ENCODE measurements at places on chromosomes 12 and 14. TPM values are rescaled to one million over a fixed set of nuclear protein-coding genes. Genes with fewer than 3 reads are reported as not detected.

DNA sequence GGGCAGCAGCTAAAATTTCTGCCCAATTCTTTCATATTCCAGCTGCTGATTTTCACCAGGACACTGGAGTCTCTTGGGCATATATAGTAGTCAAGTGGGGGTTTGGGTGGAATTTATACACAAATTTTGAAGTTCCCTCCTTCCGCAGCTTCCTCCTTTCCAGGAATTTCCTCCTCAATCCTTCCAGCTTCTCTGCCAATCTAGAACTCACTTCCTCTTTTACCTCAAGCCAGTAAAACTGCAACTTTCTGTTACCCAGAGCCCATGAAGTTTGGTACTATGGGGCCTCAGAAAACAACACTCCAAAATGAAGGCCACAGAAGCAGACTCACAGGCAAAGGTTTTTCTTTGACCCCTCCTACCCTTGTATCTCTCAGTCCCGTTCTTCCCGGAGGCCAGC lies 51.7 kb upstream of the G2E3 start:
- no peak for DNase-seq

- no peak for DNase-seq
Measured at GRCh38 chr14:37091651-37092050, 80.8 kb downstream of the SLC25A21 start.

DNA sequence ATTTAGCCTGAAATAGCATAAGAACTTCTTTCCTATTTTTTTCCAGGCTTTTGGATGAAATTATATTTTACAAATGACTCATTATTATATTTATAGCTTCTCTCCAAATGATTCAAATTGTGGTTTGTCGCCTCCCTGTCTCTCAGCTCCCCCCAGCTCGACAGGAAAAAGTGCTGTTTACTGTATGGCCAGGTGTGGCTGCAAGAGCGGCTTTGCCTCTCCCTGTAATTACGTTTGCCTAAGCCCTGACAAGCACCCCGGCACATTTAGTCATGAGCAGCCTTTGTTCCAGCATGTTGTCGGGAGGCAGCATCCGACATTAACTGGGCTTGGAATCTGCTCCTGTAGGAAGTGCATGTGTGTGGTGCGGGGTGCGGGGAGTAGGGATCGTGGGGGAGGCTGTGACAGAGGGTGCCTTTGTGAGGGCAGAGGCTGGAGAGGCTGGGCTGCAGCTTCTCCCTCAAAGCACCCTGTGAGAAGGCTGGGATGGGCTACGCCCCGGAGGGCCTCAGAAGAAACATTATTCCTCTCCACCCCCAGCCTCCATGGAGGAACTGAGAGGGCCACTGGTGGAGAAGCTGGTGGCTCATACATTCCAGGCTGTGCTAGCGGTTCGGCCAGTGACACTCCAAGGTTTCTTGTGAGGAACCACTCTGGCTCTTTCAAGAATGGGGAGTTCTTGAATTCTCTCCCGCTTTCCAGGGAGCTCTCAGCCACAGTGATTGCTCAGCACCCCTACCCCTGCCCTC lies 42.1 kb upstream of the CTDSP2 start:
- DNase-seq = no peak

GRCh38 chr14:99346470-99347080 lies 74.6 kb upstream of the BCL11B start:
- DNase-seq = no peak

GRCh38 chr14:23538785-23539184 lies 12.8 kb downstream of the ZFHX2 start:
- peak; percentile 48 for DNase-seq

DNA sequence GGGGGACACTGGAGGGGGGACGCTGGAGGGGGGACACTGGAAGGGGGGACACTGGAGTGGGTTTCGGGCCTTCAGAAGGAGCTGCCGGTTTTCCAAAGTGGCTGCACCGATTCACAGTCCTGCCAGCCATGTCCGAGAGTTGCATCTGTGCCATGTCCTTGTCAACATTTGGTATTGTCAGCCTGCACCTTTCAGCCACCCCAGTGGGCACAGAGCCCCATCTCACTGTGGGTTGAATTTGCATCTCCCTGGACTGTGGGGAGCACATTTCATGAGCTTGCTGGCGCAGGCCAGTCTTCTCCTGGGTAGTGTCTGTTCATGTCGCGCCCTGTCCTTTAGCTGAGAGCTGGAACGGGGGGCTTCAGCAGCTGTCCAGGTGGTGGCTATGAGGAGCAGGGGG lies 72.7 kb downstream of the GALNT9 start:
- DNase-seq = peak; percentile 10

DNA sequence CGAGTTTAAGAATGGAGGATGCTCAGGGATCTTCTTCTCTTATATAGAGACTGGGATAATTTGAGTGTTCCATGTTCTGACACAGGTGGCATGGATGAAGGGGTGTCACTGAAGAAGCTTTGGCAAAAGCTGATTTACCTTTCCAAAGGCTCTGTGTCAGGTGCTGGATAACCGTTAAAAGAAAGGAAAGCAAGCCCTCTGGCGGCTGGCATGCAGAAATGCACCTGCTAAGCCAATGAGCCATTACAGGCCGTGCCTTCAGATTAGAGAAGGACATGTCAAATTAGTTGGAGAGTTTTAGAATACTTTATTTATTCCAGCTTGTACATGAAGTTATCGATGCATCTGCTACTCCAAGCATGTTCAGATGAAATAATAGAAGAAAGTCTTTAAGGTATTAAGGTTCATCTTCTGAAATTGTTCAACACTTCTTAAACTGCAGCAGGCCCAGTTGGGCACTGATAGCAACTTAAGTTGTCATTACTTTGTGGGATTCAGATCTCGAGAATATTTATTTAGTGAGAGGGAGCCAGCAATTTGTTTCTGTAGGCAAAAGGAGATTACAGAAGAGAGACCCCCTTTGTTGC lies 678.2 kb downstream of the NRXN3 start:
- peak; percentile 27 for DNase-seq

GRCh38 chr12:59181196-59181777 lies 261.0 kb upstream of the LRIG3 start:
- DNase-seq = no peak

DNA sequence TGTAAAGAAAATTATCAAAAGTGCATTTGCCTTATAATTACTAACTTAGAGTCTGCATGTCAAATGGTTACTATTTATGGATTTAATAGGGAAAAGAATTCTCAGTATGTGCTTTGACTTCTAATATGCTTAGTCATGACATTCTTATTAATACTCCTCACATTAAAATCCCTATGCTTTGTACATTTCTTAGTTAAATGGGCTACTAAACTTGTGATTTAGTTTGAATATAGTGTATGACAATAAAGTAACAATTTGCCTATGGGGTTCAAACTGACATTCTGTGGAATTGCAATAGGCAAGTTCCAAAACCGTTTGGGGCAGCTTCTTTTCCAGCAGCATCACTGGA lies 361.9 kb upstream of the TMTC1 start:
- DNase-seq = no peak

DNA sequence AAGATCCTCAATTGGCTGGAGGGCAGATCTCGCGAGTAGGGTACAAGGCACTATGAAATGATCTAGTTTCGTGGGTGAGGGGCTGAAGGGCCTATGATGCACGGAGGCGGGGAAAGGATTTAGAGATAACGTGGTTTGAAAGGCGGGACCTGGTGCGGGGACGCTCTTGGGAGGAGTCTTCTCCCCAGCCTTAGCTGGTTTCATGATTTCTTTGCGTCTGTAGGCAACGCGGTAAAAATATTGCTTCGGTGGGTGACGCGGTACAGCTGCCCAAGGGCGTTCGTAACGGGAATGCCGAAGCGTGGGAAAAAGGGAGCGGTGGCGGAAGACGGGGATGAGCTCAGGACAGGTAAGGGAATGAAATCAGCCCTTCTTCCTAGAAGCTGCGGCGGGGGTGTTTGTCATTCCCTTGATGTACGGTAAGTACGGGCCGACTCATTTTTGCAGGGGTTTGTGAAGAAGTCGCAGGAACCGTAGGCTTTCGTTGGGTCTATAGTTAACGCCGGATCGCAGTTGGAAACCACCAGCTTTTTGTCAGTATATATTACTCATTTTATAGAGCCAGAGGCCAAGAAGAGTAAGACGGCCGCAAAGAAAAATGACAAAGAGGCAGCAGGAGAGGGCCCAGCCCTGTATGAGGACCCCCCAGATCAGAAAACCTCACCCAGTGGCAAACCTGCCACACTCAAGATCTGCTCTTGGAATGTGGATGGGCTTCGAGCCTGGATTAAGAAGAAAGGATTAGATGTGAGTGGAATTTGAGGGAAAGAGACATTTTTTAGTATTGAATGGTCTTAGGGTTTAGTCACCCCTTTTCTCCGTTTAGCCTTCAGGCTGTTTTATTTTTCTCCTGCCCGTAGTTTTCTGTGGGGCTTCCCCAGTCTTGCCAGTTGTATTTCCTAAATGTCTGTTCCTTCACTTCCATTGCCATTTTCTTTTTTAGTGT lies 602 bp downstream of the APEX1 start:
- no peak for DNase-seq

The GDF3 gene
- total RNA-seq = not detected

The OR11H6 gene
- not detected for total RNA-seq

The SLC6A15 gene
- total RNA-seq = 0.32 TPM

The DLGAP5 gene
- total RNA-seq = 0.35 TPM

- DNase-seq = no peak
Measured at GRCh38 chr12:39886106-39886505, 219.8 kb downstream of the SLC2A13 start.

DNA sequence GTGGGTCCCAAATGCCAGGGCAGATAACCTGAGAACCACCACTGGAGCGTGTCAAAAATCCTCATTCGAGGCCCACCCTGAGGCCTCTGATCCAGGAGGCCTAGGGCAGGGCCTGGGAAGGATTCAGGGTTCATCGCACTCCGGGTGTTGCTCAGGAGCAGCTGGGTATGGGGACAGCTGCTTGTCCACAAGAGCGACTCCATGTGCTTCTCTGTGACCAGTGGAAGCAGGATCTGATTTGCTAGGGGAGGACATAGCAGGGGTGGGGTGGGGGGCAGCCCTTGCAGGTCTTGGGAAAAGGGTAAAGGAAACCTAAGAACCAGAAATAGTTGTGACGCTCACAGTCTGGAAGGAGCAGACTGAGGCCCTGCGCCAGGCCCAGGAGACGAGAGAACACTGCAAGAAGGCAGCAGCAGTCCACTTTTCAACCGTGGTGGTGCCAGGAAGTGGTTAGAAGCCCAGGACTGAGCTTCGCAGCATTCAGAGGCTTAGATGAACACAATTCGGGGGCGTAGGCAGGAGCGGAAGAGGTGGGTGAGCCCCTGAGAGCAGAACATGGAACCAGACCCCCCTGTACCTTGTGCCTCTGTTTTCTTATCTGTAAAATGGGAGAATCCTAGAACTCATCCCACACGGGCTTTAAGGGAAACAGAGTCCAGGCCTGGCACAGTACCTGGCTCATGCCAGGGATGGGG lies 33.7 kb downstream of the ITPK1 start:
- DNase-seq = no peak

The KLRG1 gene
- total RNA-seq = 5.6 TPM

DNA sequence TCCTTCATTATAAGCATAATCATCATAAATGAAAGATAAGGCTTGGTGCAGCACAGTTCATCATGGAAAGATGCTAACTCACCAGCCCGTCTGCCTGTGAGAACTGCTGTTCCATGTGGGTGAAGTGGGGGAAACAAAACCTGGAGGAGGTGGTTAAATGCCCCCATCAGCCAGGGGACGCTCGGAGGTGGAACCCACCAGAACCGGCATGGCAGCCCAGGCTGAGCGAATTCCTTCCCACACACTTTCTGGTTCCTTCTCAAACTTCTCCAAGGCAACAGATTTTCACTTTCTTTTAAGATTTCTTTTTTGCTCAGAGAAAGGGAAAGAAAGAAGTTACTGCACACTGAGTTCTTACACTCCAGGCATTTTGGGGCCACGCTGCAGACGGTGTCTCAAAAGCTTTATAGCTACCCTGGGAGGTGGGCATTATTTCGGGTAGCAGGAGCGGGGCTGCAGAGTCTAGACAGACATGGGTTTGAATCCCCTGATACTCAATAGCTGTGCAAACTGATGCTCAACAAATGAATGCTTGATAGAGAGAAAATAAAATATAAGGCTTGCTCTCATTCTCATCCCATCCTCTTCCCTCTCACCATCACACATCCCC lies 190.7 kb downstream of the BCL11B start:
- no peak for DNase-seq

DNA sequence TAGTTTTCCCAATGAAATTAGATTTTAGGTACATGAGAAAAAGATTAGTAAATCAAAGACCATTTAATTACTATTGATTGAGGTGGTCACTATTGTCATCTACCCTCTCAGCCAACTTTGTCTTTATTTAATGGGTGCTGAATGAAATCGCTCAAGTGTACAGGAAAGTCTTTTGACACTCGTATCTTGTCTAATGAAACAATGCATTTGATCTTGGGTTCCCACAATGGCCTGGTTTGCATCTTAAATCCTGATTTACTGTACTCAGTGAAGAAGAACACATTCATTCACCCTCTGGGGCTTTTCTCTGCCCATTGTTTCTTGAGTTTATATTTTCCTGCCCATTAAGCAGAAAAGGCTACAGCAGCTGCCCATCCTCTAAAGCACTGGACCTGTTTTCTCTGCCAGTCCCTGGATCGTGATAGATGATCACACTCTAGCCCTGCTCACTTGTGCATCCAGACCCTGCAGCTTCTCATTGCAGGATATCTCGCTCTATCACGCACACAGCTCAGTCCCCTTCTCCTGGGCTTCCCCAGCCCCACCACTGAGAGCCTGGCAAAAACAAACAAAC lies 1369.3 kb downstream of the AACS start:
- no peak for DNase-seq

The NRIP2 gene
- total RNA-seq = 1.1 TPM

GRCh38 chr14:101069228-101069549 lies 165.7 kb upstream of the RTL1 start:
- DNase-seq = no peak

The BHLHE41 gene
- 35.9 TPM for total RNA-seq

DNA sequence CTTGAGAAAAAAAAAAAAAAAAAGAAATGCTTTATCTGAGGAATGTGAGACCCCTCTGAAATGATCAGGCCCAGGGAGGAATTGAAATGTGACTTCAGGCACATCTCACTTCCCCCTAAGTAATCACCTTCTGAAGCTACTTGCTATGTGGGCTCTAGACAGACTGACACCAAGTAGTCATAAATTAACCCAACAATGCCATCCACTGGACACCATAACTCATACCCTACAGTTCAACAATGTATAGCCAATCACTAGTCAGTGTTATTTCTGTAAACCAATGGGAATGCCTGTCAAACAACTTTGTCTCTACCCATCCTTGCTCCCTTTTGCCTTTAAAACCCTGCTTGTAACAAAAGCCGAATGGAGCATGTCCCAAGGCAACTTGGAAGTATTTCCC lies 182.7 kb upstream of the TMPO start:
- DNase-seq = no peak

The IGF1 gene
- 6.4 TPM for total RNA-seq
